ENCODE measurements at places on chromosomes 1 and 21.

- no peak for DNase-seq
These were observed 158.7 kb upstream of the EDN2 start for GRCh38 chr1:41642922-41643821.

GRCh38 chr1:16926491-16927073, 4.9 kb downstream of the CROCC start:
- DNase-seq = no peak

GRCh38 chr1:212700892-212701819, 1.5 kb upstream of the BATF3 start:
- no peak for DNase-seq

DNA sequence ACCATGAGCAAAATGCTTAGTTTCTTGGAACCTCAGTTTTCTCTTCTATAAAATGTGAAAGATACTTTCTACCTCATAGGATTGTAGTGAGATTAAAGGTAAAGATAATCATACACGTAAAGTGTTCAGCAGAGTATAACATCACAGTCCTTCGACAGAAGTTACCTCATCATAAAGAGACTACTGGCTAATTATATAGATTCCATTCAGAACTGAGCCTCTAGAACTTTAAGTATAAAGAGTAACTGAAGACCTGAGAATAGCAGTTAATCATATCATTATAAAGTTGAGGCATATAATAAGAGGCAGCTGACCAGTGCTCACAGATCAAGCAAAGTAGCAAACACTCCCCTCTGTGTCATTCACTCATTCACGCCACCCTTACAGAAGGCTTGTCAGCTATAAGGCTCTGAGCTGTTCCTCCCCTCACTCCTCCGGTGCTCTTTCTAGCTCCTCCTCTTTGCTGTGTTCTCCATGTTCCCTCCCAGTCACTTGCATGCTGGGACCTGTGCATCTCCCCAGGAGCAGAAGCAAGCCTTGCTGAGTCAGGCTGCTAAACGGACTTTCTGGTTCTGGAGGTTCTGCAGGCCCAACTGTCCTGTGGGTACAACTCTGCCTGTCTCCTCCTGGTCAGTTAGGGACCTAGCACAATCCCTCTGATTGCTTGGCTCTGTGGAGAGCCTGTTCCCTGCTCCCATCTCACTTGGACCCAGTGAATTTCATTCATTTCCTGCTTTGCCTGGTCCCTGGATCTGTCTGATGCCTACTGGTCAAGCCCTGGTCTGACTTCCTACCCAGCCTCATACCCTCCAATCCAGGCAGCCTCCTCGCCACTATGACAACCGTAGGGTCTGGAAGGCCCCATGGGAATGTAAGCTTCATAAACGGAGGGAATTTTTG, 28.3 kb upstream of the LY9 start:
- no peak for DNase-seq

DNA sequence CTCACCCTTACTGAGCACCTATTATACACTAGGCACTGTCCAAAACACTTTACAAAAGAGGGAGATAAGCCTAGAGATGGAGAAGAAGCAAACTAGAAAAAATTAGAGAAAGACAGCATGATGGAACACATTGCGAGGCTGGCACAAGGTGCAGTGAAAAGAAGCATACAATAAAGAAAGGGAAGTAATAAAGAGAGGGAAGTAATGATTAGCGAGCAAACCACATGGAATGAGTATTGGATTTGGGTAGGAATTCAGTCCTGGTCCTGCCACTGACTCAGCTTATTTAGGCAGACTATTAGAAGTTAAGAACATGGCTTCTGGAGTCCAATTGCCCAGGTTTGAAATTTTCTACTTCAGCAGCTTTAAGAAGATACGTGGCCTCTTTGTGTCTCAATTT, 32.6 kb upstream of the FNBP1L start:
- DNase-seq = no peak

DNA sequence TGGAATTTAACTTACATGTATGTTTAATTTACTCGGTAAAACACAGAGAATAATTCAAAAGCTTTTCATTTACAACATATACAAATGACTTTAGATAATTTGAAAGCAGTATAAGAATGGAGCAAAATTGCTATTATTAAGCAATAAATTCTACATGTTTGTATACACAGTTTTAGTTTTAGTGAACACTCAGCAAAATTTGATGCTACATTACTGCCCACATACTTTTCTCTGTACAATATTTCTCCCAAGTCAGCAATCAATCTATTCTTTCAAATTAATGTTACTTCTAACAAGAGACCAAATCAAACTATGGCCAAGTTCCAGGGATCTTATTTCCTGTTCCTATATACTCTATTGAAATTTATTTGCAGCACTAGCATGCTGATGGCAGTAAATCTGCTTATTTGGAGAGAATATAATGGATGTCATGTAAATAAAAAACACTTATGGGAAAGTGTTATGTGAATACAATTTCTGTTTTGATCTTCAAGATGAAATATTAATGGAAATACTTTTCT, 82.6 kb upstream of the BRINP3 start:
- no peak for DNase-seq

DNA sequence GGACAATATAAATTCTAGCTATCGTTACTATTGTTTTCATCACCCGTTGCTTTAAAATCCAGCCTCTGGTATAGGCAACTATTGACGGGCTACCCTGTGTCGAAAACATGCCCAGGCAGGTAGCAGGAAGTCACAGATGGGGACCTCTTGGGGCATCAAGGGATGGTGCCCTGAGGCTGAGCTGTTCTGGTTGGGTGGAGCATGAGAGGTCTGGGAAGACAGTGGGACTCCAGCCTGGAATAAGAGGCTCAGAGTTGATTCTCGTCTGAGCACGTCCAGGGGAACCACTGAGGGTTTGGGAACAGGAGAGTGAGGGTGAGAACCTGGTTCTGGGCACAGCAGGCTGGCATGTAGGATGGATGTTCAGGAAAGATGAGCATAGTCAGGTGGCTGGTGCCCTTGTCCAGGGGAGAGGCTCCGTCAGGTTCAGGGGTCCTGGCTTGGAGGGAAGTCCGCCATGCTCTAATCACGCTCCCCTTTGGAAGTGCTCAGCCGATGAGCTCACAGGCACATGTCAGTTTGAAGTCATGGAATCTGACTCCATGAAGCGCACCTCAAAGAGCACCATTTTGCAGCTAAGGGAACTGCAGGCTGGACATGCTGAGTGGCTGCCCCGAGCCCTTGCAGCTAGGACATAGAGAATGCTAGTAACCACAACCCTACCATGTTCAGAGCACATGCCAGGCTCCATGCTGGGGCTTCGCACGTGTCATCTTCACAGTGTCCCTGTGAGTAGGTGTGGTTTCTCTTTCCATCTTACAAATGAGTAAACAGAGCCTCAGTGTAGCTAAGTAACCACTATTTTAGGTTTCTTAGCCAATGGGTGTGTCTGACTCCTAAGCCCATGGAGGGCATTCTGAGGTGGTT, 21.0 kb downstream of the PCSK9 start:
- no peak for DNase-seq

DNA sequence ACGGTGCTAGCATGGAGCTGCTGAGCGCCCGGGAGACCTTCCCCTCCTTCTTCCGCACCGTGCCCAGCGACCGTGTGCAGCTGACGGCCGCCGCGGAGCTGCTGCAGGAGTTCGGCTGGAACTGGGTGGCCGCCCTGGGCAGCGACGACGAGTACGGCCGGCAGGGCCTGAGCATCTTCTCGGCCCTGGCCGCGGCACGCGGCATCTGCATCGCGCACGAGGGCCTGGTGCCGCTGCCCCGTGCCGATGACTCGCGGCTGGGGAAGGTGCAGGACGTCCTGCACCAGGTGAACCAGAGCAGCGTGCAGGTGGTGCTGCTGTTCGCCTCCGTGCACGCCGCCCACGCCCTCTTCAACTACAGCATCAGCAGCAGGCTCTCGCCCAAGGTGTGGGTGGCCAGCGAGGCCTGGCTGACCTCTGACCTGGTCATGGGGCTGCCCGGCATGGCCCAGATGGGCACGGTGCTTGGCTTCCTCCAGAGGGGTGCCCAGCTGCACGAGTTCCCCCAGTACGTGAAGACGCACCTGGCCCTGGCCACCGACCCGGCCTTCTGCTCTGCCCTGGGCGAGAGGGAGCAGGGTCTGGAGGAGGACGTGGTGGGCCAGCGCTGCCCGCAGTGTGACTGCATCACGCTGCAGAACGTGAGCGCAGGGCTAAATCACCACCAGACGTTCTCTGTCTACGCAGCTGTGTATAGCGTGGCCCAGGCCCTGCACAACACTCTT, 1.1 kb downstream of the TAS1R3 start:
- DNase-seq = no peak

DNA sequence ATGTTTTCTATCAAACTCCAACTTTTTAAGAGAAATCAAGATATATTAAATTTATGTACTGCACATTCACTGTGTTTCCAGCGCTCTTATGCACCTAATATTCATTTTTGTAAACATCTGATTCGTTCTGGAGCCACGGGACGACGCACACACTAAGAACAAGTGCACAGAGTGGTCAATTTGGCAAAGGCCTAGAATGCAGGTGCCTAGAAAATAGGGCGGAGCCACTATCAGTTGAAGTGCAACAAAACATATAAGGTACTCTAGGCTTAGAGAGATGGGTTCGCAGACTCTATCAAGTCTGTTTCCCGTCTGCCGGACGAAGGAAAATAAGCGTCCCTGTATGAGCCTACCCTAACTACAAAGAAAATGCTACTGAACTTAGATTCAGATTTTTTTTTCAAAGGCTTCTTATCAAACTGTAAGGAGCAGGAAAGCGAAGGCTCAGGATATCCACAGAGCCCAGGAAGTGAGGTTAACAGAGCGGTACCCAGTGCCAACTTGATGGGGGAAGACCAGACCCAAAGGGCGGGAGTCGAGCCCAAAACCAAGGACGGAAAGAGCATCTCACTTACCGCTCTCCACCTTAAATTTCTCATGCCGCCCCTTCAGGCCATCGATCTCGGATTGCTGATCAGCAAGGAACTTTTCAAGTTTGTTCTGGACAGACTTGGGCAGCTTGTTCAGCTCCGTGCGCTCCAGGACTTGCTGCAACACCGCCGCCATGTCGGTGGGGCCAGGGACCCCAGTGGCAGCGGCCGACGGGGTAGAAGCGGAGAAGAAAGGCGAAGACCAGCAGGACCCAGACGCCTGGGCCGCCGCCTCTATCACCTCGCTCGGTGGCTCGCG, 526 bp downstream of the TPR start:
- no peak for DNase-seq

DNA sequence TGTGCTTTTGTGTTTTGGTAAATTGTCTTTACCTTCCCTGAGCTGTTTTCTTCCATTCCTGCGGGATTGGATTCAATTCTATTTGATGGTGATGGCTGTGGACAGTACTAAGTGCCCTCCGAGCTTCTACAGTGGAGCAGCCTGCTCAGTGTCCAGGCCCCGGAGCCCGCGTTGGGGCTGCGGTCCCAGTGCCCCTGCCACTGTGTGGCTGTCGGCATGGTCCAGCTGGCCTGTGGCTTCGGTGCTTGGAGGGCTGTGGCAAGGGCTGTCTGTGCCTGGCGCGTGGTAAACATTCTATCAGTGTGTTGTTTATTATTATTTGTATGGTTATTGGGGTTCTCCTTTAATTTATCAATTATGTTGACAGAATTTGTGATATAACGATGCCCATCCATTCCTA, 109.1 kb upstream of the COL6A1 start:
- DNase-seq = no peak

GRCh38 chr1:188615321-188615720, 1786.6 kb downstream of the PLA2G4A start:
- no peak for DNase-seq

- DNase-seq = no peak
These were observed 11.2 kb downstream of the MKNK1 start for GRCh38 chr1:46592823-46593222.

DNA sequence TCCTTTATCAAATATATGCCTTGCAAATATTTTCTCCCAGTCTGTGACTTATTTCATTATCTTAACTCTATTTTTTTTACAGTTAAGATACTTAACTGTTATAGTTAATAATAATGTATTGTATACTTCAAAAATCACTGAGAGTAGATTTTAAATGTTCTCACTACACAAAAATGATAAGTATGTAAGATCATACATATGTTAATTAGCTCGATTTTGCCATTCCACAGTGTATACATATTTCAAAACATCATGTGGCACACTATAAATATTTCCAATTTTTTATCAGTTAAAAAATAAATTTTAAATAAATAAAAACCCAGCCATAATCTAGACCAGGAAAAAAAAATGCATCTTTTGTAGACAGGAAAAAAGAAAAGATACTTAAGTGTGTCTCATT, 27.2 kb downstream of the CTTNBP2NL start:
- DNase-seq = no peak

DNA sequence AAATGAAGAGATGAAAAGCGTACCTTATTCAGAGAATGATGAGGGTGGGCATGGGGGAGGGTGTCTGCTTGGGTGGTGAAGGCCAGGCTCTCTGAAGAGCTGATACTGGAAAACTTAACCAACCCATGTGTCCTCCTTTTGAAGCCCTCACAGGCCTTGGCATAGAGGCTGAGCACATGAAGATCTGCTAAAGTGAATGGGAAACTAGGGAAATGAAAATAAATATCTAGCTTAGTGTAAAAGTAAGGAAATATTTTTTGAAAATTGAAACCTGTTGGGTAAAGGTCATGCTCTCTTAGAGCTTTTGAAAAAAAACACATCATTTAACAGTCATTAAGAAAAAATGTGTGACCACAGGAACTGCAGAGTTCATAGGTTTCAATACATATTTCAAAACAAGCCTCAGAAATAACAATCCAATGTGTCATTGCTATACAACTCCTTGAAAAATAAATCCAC, 40.5 kb upstream of the RALGPS2 start:
- no peak for DNase-seq

DNA sequence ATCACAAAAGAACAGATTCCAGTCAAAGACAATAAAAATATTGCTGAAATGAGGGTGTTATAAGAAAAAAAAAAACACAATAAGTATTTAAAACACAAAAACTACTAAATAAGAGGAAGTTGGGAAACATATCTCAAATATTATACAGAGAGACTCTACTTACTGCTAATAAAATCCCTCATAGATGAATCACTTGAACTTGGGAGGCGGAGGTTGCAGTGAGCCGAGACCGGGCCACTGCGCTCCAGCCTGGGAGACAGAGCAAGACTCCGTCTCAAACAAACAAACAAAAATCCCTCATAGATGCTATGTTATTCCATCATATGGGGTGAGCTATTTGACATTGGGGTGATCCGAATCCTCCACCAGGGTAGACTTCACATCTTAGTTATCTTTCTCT, 48.0 kb upstream of the ZNF281 start:
- no peak for DNase-seq

DNA sequence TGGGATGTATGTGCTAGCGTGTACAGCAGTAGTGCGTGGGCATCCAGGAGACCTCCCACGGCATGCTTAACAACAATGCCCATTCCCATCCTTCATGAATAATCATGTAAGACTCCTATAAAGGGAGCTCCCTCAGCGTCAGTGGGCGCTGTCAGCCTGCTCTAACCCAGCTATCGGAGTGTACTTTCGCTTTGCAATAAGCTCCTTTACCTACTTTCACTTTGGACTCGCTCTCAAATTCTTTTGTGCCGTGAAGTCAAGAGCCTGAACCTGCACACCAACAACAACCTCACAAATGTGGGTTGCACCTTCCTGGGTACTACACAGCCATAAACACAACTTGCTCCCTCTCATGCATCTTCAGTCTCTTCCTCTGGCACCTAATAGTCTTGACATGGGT, 114.8 kb upstream of the PAXBP1 start:
- DNase-seq = no peak
